Lower leg skin (tissue), 4 donors: ENCODE measurements at places on chromosomes 4 and X. TPM values are rescaled to one million over a fixed set of nuclear protein-coding genes. Genes with fewer than 3 reads are reported as not detected.

MUC7 gene
- total RNA-seq, result 0.84 TPM

RAB33A gene
- total RNA-seq, result not detected

RS1 gene
- not detected for total RNA-seq

ALPK1 gene
- total RNA-seq, result 19.3 TPM

PPEF1 gene
- total RNA-seq, result 1.0 TPM

NAA15 gene
- total RNA-seq, result 17.5 TPM
